ENCODE measurements at places on chromosomes 11 and 22. TPM values are rescaled to one million over a fixed set of nuclear protein-coding genes. Genes with fewer than 3 reads are reported as not detected.

OR52I2 gene
- polyA plus RNA-seq = not detected

SCGB2A2 gene
- not detected for polyA plus RNA-seq

DNA sequence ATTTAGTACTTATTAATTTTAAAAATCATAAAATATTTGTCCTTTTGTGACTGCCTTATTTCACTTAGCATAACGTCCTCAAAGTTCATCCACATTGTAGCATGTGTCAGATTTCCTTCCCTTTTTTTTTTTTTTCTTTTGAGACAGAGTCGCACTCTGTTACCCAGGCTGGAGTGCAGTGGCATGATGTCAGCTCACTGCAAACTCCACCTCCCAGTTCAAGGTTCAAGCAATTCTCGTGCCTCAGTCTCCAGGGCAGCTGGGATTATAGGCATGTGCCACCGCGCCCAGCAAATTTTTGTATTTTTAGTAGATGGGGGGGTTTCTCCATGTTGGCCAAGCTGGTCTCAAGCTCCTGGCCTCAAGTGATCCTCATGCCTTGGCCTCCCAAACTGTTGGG, 10.6 kb downstream of the RAB6A start:
- no peak overlapping the region for H3K27ac ChIP-seq
- no peak overlapping the region for H3K4me3 ChIP-seq
- no peaks in the 10 kb centered on the region for H3K36me3 ChIP-seq

OTOG gene
- polyA plus RNA-seq = not detected

GRCh38 chr11:1478011-1478410, 8.6 kb downstream of the MOB2 start:
- no peak overlapping the region for H3K4me3 ChIP-seq
- H3K27ac ChIP-seq = no peak overlapping the region
- no peak for DNase-seq
- H3K27me3 ChIP-seq = no peaks in the 10 kb centered on the region
- H3K4me1 ChIP-seq = peaks cover 47% of the 10 kb centered on the region
- H3K36me3 ChIP-seq = peaks cover 82% of the 10 kb centered on the region

- no peaks in the 10 kb centered on the region for H3K36me3 ChIP-seq
- no peaks in the 10 kb centered on the region for H3K27me3 ChIP-seq
- H3K27ac ChIP-seq = no peak overlapping the region
- H3K4me1 ChIP-seq = no peaks in the 10 kb centered on the region
These were observed 684.7 kb downstream of the TBC1D22A start for GRCh38 chr22:47446821-47447810.

DNA sequence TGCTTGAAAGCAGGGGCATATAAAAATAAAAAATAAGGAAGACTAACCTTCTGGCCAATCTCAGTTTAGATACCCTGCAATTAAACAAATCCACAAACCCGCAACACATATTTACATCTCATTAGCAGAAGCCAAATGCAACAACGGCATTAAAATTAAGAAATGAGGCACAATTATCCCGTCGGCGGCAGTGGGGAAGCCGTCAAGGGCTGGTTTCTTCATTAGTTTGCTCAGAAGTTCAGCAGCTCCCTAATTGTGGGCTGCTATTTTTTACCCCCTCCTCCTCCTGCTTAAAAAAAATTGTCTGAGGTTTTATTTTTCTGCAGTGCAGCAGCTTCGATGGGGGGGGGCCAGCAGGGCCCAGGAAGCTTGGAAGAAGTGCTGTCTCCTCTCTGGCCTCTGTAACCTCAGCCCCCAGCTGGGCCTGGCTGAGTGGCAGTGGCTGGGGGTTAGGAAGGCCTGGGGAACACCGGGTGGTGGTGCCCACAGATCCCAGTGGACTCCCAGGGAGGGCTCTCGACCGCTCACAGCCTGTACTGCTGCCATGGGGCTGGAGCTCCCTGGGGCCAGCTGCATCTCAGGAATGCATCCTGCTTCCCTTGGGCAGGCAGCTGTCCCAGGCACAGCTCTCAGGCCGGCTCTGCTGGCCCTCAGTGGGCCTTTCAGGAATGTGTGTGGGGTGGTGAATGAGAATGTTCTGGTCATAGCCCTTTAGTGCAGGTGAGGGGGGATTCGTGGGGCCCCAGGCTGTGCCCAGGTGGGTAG, 148.7 kb upstream of the B3GAT1 start:
- DNase-seq = no peak

UPK3A gene
- not detected for polyA plus RNA-seq

DNA sequence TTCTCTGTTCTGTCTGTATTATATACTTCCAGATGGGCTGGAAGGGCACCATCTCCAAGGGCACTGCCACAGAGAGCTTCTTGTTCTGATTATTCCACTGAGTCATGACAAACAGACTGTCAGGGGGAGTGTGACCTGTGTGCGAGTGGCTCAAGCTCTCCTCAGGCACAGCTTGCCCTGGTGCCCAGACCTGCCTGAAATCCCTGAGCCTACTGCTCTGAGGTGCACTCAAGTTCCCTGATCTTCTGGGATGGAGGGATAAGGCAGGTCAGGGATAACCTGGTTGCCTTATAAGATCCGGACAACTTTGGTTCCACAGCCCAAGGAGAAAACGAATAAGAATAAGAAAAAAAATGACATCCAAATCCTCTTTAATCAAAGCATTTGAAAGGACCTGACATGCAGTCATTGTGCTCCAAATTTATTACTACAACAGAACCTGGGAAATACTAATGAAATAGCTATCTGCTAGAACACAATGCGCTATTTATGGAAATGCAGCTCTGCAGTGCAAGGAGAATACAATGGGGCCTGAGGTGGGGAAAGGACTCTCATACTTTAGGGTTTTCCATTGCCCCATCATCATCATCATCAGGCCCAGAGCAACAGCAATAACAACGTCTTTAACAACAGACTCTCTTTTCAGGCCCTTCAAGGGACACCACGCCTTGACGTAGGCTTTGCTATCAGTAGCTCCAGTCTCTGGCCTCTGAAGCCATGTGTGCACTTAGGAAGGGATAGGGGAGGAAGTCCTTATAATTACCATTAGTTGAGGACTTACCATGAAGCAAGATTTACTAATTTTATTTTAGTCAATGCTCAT, 217.1 kb upstream of the KIRREL3 start:
- H3K36me3 ChIP-seq = no peaks in the 10 kb centered on the region
- no peak for DNase-seq
- no peak overlapping the region for H3K27ac ChIP-seq

- H3K27me3 ChIP-seq = no peaks in the 10 kb centered on the region
- H3K4me1 ChIP-seq = peaks cover 43% of the 10 kb centered on the region
- no peaks in the 10 kb centered on the region for H3K36me3 ChIP-seq
These were observed 26.0 kb downstream of the ZNRF3 start for GRCh38 chr22:28909375-28909774.

DNA sequence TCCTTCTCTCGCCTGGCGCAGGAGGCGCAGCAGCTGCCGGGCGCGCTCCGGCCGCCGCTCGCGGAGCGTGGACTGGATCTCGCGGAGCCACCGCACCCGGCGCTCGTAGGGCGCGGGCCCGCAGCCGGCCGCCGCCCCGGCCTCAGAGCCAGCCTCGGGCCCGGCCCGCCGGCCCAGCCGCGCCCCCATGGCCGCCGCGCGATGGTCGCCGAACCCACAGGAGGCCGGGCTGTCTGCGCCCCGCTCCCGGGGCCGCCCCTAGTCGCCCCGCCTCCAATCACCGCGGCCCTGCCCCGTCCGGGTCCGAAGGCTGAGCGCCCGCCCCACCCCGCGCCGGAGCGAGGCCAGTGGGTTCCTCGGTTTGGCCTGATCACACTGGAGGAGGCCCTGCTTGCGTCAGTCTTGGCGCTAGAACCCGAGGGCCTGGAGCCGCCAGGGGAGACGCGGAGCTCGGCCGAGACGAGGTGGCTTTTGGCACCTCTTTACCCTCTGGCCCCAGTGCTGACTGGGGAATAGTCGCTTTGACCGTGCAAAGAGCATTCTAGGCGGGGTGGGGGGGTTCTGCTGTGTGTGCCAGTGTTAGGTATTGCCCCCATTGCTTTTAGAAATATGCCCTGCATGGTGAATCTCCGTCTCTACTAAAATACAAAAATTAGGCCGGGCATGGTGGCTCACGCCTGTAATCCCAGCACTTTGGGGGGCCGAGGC, at the start of gene LRRC75B:
Gene LRRC75B, minus strand, starts transcription at position 223 of the 708 bp plus-strand sequence. Its CDS starts 34 bp downstream, at position 189.
- H3K27me3 ChIP-seq = no peaks in the 10 kb centered on the region
- H3K4me1 ChIP-seq = peaks cover 17% of the 10 kb centered on the region
- peak within 1 kb of the TSS; percentile 84 for H3K27ac ChIP-seq
- H3K4me3 ChIP-seq = peak within 1 kb of the TSS; percentile 76
- peak; percentile 93 for DNase-seq

- no peaks in the 10 kb centered on the region for H3K27me3 ChIP-seq
- H3K4me3 ChIP-seq = peak overlapping the region; percentile 40
- peaks cover 55% of the 10 kb centered on the region for H3K4me1 ChIP-seq
- peaks cover 39% of the 10 kb centered on the region for H3K36me3 ChIP-seq
- DNase-seq = peak; percentile 86
These were observed 12.6 kb downstream of the SCARF2 start for GRCh38 chr22:20424932-20425565.

GRCh38 chr11:113121746-113122145, 160.5 kb downstream of the NCAM1 start:
- no peaks in the 10 kb centered on the region for H3K36me3 ChIP-seq
- no peaks in the 10 kb centered on the region for H3K4me1 ChIP-seq
- no peak for DNase-seq
- H3K27ac ChIP-seq = no peak overlapping the region

GRCh38 chr11:76115555-76115954, 90.7 kb downstream of the WNT11 start:
- no peak overlapping the region for H3K27ac ChIP-seq
- H3K36me3 ChIP-seq = peaks cover 8% of the 10 kb centered on the region
- H3K4me1 ChIP-seq = peaks cover 23% of the 10 kb centered on the region
- no peak overlapping the region for H3K4me3 ChIP-seq

- H3K36me3 ChIP-seq = no peaks in the 10 kb centered on the region
- H3K4me3 ChIP-seq = no peak overlapping the region
- DNase-seq = no peak
- H3K27me3 ChIP-seq = no peaks in the 10 kb centered on the region
These were observed 75.7 kb upstream of the INCENP start for GRCh38 chr11:62048100-62048499.

DNA sequence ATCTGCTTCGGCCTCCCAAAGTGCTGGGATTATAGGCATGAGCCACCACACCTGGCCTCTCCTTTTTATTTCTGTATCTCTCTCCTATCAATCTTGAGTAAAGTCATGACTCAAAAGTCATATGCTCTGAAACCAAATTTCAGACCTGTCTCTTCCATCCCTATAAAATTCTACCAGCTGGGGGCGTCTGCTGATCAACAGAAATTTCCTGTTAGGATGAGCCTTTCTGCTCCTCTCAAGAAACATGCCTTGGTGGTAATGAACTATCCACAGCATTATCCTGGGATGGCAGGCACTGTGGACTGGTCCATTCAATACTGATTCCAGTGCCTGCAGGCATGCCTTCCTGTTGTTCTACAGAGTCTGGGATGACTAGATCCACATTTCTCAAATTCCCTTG, 472.6 kb downstream of the NELL1 start:
- H3K27me3 ChIP-seq = no peaks in the 10 kb centered on the region
- no peaks in the 10 kb centered on the region for H3K36me3 ChIP-seq
- DNase-seq = no peak
- no peaks in the 10 kb centered on the region for H3K4me1 ChIP-seq
- H3K27ac ChIP-seq = no peak overlapping the region
- H3K4me3 ChIP-seq = no peak overlapping the region

PRRG4 gene
- polyA plus RNA-seq = 1.9 TPM

GRCh38 chr11:6745465-6746015, 26.2 kb downstream of the OR2AG2 start:
- H3K36me3 ChIP-seq = no peaks in the 10 kb centered on the region
- H3K27ac ChIP-seq = peak overlapping the region; percentile 79
- DNase-seq = no peak
- no peaks in the 10 kb centered on the region for H3K4me1 ChIP-seq

SLC17A6 gene
- not detected for polyA plus RNA-seq

PLAAT4 gene
- 86.9 TPM for polyA plus RNA-seq

DNA sequence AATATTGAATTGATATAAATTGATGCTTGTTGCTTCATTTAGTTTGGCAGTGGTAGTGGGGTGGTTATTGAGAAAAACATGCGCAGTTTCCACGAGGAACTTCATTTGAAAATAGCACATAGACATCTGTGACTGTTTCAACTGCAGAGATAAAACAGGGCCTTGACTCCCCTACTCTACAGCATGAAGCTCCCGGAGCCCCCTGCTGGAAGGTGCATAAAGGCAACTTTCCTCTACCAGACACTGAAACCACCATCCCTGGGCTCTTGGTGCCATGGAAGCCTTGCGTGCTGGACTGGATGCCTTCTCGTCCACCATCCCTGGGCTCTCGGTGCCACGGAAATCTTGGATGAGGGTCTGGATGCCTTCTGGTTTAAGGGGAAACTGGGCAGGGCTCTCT, 195.9 kb downstream of the CSNK2A3 start:
- no peak for DNase-seq
- no peaks in the 10 kb centered on the region for H3K27me3 ChIP-seq
- no peaks in the 10 kb centered on the region for H3K4me1 ChIP-seq
- H3K36me3 ChIP-seq = no peaks in the 10 kb centered on the region

- H3K4me3 ChIP-seq = no peak overlapping the region
- no peaks in the 10 kb centered on the region for H3K27me3 ChIP-seq
- H3K27ac ChIP-seq = peak overlapping the region; percentile 67
- peaks cover 5% of the 10 kb centered on the region for H3K36me3 ChIP-seq
- H3K4me1 ChIP-seq = no peaks in the 10 kb centered on the region
- no peak for DNase-seq
These were observed 123.6 kb upstream of the BID start for GRCh38 chr22:17897858-17898257.

DNA sequence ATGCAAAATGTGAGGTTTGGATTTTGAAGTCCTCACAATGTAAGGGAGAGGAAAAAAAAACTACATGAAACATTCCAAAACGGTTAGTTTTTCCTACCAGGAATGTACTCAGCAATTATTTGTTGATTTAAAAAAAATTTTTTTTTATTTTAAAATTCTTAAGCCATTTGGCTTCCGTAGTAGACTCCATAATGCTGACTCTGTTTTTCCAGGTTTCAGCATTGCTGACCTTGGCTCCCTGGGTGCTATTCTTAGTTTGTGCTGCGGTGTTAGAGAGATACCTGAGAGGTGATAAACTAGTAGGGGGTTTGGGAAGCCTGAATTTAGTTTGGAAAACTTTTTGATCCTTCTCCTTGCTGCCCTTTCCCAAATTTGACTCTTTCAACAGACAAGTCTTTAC, 10.6 kb downstream of the STT3A start:
- H3K36me3 ChIP-seq = peaks cover 100% of the 10 kb centered on the region
- DNase-seq = no peak
- no peak overlapping the region for H3K4me3 ChIP-seq
- H3K27ac ChIP-seq = no peak overlapping the region
- no peaks in the 10 kb centered on the region for H3K4me1 ChIP-seq

NLRP14 gene
- not detected for polyA plus RNA-seq

Measured in stomach (tissue), 19 donors.